Hematopoietic multipotent progenitor cell treated with erythropoietin and hydrocortisone succinate and interleukin-3 and kit ligand, for 15 days (in vitro differentiated cells): ENCODE measurements at places on chromosomes 13 and 19.

DNA sequence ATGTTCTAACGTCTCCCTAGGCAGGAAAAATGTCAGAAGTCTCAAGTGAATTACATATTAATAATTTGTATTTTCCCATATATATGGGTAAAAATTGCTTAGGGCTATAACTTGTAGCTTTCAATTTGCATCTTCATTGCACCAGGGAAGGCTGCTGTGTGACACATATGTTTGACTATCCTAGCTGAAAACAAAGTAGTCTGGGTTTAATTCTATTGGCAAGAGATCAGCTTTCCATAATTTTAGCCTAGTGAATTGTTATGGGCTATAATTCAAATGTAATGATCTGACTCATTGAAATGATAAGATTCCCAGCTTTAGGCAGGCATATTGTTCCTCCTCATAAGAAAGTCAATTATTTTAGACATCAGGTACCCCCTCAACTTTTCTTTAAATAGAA is 553.1 kb downstream of the DCT start:
- DNase-seq: no peak

GRCh38 chr13:52931539-52932431 is 83.3 kb upstream of the PCDH8 start:
- DNase-seq: no peak

DNA sequence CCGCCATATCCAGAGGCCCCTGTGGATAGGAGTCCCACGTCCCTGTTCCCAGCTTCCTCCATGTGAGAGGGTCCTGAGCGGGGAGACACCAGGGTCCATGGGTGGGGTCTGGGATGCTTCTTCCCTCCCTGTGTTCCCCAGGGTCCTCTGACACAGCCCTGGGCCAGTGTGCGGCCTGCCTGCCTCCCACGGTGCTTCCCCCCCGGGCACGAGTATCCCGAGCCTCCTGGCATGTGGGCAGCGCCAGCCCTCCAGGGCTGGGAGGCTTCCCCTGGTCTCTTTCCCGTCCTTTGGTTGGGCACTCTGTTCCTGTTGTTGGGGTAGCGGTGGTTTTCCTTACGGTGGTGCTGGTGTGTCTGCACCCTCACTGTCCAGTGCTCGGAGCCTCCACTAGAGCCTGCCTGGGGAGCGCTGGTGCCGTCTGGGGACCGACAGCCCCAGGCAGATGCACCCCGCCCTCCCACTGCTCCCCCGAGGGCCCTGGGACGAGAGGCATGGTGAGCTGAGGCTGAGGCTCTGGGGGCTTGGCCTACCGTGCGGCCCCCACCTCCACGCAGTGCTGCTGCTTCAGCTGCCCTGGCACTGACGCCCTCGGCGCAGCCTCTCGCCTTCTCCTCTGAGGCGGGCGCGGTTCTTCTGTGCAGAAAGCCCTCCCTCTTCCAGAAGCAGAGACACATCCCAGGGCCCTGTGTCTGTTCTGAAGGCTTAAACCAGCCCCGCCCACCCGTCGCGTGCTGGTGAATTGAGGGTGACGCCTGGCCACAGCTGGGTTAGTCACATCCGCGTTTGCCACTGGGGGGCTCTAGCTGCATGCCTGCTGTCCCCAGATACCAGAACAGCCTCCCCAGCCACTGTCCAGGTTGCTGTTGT is 27.9 kb downstream of the PLEKHJ1 start:
- DNase-seq: peak; percentile 73

- DNase-seq: no peak
Measured at GRCh38 chr19:42407816-42408175, 17.7 kb upstream of the CNFN start.

DNA sequence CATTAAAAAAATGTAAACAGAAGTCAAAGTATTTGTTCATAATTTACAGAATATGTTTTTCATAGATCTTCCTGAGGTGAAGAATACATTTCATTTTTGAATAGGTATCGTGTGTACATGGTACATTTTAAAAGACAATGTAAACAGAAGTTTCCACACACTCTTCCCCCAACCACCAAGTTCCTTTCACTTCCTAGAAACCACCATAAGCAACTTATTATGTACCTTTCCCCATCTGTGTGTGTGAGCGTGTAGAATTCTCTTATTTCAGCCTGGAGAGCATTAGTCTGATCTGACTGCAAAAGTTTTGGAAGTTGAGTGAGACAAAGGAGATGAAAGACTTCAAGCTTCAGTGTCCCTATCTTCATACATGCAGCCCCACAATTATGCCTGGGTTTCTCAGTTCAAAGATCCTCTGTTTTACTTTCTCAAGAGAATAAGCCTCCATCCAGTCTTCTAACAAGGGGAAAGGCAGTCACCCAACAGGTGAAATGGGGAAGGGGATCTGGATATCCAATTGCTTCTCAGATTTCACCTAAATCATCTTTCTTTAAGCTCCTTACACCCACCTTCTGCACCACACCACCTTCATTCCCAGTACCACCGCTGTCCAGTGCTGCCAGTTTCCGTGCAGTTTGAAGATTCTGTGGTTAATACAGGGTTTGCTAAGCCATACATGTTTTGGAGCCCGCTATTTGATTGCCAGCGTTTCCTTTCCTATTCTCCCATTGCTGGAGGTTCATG is 2.1 kb downstream of the TEX30 start:
- no peak for DNase-seq

DNA sequence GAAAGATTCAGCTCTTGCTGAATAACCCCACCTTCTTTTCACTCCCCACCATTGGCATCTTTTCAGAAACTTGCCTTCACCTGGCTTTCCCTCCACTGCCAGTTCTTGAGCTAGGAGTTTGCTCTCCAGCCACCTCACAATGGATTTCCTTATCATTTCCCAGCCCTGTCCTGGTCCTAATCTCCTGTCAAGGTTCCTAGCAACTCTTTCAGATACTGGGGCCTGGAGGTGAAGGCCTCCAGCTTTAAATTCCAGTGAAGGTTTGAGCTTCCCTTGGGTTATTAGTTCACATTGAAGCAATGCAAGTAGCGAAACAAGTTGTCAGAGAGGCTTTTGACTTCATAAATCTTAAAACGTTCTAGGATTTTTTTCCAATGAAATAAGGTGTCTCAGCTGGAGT is 320.8 kb upstream of the MAB21L1 start:
- DNase-seq: no peak

DNA sequence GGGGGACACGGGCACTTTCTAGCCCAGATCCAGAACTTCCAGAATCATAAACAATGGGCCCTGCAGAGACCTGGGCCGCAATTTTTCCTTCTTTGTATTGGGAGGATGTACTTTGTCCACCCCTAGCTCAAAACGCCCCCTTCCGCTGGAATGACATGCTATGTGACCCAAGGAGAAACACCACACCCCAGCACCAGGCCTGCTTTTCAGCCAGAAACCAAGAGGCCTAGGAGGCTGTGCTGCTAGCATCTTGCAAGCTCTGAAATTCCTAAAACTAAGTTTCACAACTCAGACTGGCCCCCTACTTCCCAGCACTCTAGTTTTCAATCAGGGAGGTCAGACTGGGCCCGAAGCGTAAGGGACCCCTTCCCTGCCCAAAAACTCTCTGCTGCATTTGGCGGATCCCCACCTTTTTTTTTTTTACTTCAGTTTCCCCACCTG is 538 bp downstream of the LSM4 start:
- DNase-seq: peak; percentile 52

DNA sequence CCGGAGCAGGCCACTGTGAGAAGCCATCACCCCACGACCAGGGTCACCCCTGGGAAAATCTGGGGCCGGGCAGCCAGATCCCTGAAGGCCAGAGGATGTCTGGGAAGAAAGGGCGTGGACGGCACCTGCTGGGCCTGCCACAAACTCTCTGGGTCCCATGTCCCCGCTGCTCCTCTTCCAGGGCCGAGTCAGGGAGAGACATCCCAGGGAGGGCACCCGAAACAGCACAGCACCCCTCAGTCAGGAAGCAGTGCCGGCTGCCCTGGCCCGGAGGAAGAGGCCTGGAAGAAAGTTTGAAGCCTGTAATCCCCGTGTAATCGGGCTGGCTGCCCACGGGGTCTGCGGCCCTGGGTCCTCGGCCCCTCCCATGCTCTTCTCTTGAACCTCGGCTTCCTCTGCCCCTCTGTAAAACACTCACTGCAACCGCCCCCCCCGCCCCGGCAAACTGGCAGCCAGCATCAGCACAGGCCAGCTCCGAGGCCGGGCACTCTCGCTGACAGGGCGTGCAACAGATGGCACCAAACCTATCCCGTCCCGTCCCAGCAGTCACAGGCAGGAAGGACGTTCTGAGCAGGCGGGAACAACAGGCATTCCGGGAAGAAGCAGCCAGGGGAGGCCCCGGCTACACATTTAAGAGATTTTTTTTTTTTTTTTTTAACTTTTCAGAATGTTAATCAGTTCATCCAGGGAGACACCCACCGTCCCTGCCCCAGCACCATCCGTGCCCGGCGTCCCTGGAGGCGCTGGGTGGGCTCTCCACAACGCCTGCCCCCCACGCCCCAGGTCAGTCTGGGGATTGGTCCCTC is 1.5 kb downstream of the SBNO2 start:
- no peak for DNase-seq
